Activated CD4-positive, alpha-beta T cell treated with anti-CD3 and anti-CD28 coated beads, Interleukin-2, amount 50 U/mL, for 4 hours (primary cell): ENCODE measurements at places on chromosomes 7 and 10.

DNA sequence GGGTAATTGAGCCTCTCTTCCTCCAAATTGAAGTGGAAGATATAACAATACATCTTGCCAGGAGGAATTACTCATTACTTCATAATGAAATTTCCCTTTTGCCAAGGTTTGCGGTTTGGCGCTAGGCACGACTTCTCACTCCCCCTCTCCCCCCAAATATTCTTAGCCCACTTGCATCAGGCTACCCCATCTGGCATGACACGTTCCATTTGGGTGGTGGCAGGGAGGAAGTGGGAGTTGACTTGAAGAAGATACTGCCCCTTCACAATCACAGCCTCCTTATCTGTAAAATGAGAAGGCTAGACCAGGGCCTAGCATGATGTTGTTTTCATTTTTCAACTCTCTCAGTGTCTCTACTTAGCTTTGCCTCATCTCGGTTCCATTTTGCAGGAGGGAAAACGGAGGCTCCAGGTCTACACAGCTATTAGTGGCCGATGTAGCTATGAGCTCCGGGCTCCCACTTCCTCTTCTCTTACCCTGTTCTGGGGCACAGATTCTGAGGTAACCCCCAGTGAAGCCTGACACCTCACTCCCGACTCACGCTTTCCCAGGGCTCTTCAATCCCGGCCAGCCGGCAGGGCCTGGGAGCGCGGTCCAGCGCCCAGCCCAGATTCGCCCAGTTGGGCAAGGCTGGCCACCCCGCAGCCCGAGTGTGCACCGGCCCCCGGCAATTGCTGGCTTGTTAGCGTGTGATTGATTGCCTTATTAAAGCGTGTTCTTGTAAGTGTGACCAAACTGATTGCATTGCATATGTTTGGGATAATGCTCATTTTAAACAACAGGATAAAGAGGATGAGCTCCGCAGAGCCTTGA lies 6.5 kb downstream of the EVX1 start:
- DNase-seq = no peak

DNA sequence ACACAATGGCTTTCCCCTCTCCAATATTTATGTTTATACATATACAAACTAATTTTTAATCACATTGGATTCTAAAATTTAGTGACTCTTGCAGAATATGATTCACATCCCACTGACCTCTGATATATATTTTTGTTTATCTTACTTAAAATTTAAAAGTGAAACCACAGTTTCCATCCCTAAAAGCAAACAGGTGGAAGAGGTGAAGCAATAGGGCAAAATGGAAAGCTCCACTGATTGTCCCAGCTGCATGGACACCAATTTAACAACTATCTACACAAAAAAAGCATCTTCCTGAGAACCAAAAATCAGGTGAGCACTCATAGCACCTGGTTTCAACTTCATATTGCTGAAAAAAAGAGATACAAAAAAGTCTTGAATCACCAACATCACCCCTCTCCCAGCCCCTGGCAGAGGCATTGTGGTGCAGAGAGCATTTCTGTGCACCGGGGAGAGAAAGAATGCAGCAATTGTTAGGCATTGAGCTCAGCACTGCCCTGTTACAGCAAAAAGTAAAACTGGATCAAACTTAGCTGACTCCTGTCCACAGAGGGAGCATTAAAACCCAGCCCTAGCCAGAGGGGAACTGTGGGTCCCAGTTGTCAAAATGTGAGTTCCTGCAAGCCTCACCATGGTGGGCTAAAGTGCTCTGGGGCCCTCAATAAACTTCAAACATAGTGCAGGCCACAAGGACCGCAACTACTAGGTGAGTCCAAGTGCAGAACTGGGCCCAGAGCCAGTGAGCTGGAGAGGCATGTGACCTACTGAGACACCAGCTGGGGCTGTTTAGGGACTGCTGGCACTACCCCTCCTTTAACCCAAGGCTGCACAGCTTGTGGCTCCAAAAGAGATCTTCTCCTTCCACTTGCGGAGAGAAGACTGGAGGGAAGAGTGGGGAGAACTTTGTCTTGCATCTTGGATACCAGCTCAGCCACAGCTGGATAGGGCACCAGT lies 92.1 kb downstream of the SIRT1 start:
- no peak for DNase-seq

GRCh38 chr10:122310311-122311050 lies 39.4 kb downstream of the BTBD16 start:
- DNase-seq = no peak

GRCh38 chr10:94043431-94043990 lies 49.8 kb downstream of the PLCE1 start:
- no peak for DNase-seq

DNA sequence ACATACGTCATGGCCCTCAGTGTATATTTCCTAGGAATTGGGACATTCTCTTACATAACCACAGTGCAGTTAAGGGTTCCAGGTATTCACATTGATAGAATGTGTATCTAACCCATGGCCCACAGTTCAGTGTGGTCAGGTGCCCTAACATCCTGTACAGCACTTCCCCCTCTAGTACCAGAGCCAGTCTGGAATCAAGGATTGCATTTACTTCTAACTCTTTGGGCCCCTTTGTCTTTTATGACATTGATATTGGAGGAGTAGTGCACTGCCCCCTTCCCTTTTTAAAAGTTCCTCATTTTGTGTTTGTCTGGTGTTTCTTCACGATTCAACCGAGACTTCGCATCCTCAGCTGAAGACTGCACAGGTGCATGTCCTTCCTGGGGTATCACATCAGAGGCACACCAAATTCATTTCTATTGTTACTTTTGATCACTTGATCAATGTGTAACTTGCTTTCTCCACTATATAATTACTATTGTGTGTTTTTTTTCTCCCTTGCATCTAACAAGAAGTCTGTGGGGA lies 22.4 kb upstream of the NPFFR1 start:
- no peak for DNase-seq

- no peak for DNase-seq
These were observed 182.6 kb downstream of the TCF7L2 start for GRCh38 chr10:113132591-113133121.
